Natural killer cell (primary cell): ENCODE measurements at places on chromosomes 16 and 17. TPM values are rescaled to one million over a fixed set of nuclear protein-coding genes. Genes with fewer than 3 reads are reported as not detected.

- H3K36me3 ChIP-seq: peaks cover 4% of the 10 kb centered on the region
- peaks cover 33% of the 10 kb centered on the region for H3K4me1 ChIP-seq
- H3K27ac ChIP-seq: peak overlapping the region; percentile 75
These were observed 7.4 kb downstream of the USP22 start for GRCh38 chr17:21035406-21035805.

GRCh38 chr16:89921702-89922476 is 1.3 kb upstream of the TUBB3 start:
- H3K27ac ChIP-seq: no peak overlapping the region
- no peak overlapping the region for H3K4me3 ChIP-seq
- H3K36me3 ChIP-seq: no peaks in the 10 kb centered on the region
- DNase-seq: peak; percentile 35

DNA sequence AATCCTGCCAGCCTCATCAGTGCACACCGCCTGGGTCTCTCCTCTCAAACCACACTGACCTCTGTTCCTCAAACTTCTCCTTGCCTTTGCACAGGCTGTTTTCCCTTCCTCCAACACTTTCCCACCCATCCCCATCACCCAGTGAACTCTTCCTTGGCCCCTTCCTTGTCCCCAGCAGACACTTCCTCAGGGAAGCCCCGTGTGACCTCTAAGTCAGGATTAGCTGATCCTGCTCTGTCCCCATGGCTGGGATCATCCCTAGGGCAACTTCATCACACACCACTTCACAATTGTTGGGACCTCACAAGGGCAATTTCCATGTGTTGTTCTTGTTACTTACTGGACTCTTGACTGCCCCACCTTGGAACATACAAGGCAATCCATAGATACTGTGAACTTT is 67.8 kb downstream of the WSB1 start:
- H3K36me3 ChIP-seq: no peaks in the 10 kb centered on the region
- no peaks in the 10 kb centered on the region for H3K27me3 ChIP-seq
- no peak for DNase-seq
- no peak overlapping the region for H3K27ac ChIP-seq

The BCL6B gene
- 0.84 TPM for total RNA-seq

The CFAP97D1 gene
- total RNA-seq: not detected

DNA sequence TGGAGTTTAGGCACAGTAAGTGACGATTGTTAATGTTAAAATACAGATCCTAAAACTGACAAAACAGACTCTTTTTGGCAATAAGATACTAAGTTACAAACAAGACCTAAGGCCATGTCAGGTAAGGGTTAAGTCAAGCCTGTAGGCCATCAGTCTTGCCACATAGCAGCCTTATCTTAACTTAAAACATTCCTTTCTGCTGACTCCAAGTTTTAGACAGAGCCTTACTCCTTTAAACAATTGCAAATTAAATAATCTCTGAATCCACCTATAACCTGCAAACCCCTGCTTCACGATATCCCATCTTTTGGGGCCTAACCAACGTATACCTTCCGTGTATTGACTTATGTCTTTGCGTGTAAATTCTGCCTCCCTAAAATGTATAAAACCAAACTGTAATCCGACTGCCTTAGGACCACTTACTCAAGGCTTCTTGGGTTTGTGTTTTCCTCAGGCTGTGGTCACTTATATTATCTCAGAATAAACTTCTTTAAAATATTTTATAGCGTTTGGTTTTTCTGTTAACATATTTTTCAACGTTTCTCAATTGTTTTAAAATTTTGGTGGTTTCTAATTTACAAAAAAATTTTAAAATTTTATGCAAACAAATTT is 64.4 kb downstream of the EFCAB5 start:
- H3K4me3 ChIP-seq: no peak overlapping the region
- no peaks in the 10 kb centered on the region for H3K4me1 ChIP-seq
- H3K36me3 ChIP-seq: no peaks in the 10 kb centered on the region
- DNase-seq: no peak

DNA sequence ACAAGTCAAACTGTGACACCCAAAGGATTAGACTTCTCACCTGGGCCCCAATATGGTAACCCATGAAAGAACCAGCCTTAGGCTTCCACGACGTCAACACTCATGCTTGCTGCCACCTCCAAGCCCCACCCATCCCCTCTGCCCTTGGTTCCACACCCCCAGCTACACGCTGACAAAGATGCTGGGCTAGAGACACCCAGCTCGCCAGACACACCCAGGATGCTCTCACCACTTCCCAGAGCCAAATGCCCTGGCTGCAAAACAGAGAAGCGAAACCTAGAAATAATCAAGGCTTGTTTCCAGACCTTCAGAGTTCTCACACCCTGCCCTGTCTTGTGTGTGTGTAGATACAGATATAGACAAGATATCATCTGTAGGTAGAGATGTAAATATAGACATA is 26.0 kb upstream of the ADCY9 start:
- H3K27ac ChIP-seq: no peak overlapping the region
- peaks cover 6% of the 10 kb centered on the region for H3K4me1 ChIP-seq
- no peak for DNase-seq
- H3K4me3 ChIP-seq: no peak overlapping the region

The GFER gene
- 29.5 TPM for total RNA-seq

- no peaks in the 10 kb centered on the region for H3K36me3 ChIP-seq
- H3K4me1 ChIP-seq: peaks cover 14% of the 10 kb centered on the region
- H3K4me3 ChIP-seq: no peak overlapping the region
These were observed 775 bp downstream of the SPIRE2 start for GRCh38 chr16:89828870-89829629.

The SEPTIN12 gene
- total RNA-seq: not detected

GRCh38 chr16:53069772-53070171 is 15.0 kb downstream of the CHD9 start:
- peaks cover 56% of the 10 kb centered on the region for H3K4me1 ChIP-seq
- DNase-seq: no peak

DNA sequence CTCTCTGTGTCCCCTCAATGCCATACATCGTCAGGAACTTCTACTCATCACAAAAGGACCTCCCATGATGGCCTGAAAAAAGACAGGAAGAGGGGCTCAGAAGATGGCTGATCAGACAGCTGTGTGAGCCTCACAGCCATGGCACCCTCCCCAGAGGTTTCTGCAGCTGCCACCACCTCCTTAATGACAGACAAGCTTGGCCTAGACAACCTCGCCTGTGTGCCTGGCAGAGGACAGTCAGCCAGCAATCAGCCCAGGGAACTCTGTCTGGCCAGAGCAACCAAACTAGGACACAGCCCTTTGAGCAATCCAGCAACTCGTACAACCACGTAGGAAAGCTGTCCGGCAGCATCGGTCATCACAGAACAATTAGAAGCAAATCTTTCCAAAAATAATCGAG is 54.2 kb upstream of the MED9 start:
- H3K4me1 ChIP-seq: no peaks in the 10 kb centered on the region
- no peak overlapping the region for H3K4me3 ChIP-seq
- no peaks in the 10 kb centered on the region for H3K27me3 ChIP-seq
- no peak overlapping the region for H3K27ac ChIP-seq

The TCAP gene
- total RNA-seq: 2.4 TPM

GRCh38 chr16:54506741-54507500 is 220.3 kb upstream of the IRX3 start:
- H3K4me1 ChIP-seq: no peaks in the 10 kb centered on the region
- no peak overlapping the region for H3K27ac ChIP-seq
- H3K36me3 ChIP-seq: no peaks in the 10 kb centered on the region
- no peak for DNase-seq

GRCh38 chr16:88499836-88500251 is 46.8 kb downstream of the ZFPM1 start:
- peak overlapping the region; percentile 67 for H3K27ac ChIP-seq
- no peak for DNase-seq
- H3K4me1 ChIP-seq: peaks cover 53% of the 10 kb centered on the region
- no peaks in the 10 kb centered on the region for H3K27me3 ChIP-seq
- peak overlapping the region; percentile 9 for H3K4me3 ChIP-seq

- no peak overlapping the region for H3K27ac ChIP-seq
- H3K4me3 ChIP-seq: no peak overlapping the region
- no peaks in the 10 kb centered on the region for H3K27me3 ChIP-seq
- H3K4me1 ChIP-seq: peaks cover 16% of the 10 kb centered on the region
These were observed 19.8 kb downstream of the CYB561 start for GRCh38 chr17:63426041-63426916.

DNA sequence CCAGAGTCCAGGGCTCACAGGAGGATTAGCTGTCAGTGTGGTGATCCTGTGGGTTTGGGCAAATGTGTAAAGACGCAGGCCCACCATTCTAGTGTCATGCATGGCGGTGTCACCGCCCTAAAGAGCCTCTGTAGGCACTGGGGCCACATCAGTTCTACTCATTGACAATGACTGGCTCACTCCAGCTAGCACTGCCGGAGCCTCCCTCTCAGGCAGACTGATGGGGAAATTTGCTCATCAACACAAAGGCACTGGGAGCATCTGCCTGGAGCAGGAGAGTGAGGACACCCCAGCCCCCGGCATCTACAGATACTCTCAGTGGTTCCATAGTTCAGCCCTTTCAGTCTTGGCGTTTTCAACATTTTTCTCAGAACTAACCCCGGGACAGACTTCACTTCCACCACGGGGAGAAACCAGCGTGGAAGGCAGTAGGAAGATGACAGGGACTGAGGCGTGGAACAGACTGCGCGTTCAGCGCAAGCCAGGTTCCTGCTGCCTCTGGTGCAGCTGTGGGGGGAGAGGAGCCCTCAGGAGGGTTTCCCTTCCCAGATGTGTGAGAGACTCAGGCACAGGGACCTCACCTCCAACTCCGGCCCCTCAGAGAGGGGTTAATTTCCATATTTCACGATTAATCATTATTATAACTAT is 256.6 kb downstream of the RBFOX3 start:
- no peaks in the 10 kb centered on the region for H3K36me3 ChIP-seq
- no peaks in the 10 kb centered on the region for H3K4me1 ChIP-seq
- DNase-seq: no peak
- no peak overlapping the region for H3K4me3 ChIP-seq

- no peaks in the 10 kb centered on the region for H3K4me1 ChIP-seq
- H3K27me3 ChIP-seq: no peaks in the 10 kb centered on the region
- no peaks in the 10 kb centered on the region for H3K36me3 ChIP-seq
- DNase-seq: no peak
These were observed 178.1 kb upstream of the CCL2 start for GRCh38 chr17:34076743-34077631.

The HIC1 gene
- 20.7 TPM for total RNA-seq
